ENCODE measurements at places on chromosomes 13 and 19.

DNA sequence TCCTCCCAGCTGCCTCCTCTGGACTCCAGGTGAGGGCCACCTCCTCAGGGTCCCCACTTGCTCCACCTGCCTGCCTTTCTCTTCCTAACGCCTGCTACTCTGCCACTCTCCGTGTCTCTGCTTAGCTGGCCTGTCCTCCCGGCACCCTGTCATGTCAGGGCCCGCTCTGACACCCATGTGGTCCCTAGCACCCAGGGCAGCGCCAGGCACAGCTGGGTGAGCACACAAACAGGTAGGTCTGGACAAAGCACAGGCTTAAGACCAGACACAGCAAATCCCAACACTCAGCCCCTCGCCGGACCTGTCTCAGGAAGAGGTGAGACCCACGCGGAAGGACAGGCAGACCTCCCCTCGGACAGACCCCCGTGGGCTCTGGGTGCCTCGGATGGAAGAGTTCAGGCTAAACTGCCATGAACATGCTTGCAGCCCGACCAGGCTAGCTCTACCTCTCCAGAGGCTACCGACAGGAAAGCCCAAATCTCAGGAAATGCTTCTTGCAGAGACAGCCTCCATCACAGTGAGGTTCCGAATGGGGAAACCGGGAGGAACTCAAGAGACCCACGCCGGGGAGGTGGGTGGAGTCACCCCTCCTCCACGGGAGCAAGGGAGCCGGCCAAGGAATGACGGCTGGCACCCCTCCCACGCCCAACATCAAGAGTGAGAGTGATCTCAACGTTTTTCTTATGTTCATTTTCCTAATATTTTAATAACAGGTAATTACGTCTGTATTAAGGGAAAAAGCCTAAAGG is 12.5 kb downstream of the ZNF787 start:
- no peak for DNase-seq
- H3K4me1 ChIP-seq = peaks cover 3% of the 10 kb centered on the region
- no peak overlapping the region for H3K27ac ChIP-seq

DNA sequence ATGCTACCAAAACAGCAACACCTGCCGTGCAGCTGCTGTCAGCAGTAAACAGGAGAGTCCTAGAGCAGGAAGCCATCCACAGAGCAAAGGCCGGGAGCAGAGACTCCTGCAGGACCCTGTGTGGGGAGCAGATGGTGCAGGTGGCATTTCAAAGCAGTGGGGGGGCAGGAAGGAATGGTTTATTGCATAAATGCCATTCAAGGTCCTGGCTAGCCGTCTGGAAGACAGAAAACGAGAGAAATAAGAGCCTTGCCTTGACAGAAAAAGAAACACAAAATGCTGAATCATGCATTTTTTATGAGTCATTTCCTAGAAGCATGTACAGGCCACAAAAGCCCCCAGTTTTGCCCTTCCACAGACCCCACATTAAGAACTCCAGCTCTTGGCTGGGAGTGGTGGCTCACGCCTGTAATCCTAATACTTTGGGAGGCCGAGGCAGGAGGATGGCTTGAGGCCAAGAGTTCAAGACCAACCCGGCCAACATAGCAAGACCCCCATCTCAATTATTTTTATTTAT is 5.4 kb downstream of the RSPH6A start:
- DNase-seq = peak; percentile 51
- H3K27me3 ChIP-seq = no peaks in the 10 kb centered on the region
- H3K27ac ChIP-seq = no peak overlapping the region
- H3K36me3 ChIP-seq = no peaks in the 10 kb centered on the region

DNA sequence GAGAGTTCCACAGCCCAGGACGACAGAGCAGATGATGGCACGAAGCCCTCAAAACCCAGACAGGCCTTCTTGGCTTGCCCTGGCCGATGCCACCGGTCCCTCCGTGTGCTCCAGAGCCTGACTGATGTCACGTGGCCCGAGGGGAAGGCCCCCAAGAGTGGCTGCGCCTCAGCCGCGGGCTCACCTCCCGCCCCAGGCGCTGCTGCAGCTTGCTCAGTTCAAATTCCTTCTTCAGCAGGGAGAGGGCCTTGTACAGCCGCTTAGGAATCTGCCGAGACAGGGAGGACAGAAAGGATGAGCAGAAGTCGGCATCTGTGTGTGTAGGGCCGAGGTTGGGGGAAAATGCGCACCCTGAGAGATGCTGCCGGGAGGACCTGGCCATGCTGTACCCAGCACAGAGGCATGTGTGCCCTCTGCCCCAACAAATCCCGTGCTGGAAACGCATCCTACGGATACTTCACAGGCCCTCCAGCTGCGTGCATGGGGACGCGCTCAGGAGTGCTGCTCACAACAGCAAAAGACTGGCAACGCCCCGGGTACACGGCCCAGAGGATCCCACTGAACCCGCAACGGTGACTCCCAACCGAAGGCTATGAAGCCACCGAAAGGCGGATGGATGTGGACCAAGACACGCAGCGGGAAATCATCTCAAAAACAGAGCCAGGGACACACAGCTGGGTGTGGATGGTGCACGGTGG is 12.9 kb downstream of the LONP1 start:
- H3K27ac ChIP-seq = no peak overlapping the region
- no peaks in the 10 kb centered on the region for H3K27me3 ChIP-seq
- no peak overlapping the region for H3K4me3 ChIP-seq
- DNase-seq = no peak
- H3K4me1 ChIP-seq = no peaks in the 10 kb centered on the region

DNA sequence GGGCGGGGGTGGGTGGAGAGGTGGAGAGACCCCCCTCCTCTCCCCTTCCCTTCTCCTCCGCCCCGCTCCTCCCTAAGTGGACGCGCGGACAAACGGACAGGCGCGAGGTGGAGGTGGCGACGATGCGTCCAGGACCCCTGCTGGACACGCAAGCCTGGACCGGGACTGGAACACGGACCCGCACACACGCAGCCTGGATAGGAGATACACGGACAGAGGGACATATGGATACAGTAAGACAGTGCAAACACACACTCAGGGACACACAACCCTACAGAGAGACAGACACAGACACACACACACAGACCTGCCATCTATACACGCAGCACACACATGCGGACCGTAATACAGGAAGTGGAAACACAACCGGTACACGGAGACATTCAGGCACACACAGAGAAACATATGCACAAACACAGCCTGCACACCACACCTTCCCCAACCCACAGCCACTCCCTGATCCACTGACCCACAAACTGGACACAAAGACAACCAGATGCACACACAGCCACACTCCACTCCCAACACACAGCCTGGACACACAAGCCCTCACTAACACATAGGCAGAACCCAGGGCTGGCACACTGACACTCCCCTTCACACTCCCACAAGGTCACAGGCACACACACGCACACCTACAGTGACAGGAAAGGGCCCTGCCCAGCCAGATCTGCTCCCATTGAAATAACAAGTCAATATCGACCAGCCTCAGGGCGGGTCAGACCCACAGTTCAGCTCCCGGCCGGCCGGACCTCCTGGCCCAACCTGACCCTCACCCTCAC is 696 bp upstream of the ERFL start:
- no peaks in the 10 kb centered on the region for H3K36me3 ChIP-seq
- no peak for DNase-seq
- no peak overlapping the region for H3K4me3 ChIP-seq
- no peak overlapping the region for H3K27ac ChIP-seq
- H3K4me1 ChIP-seq = peaks cover 2% of the 10 kb centered on the region

DNA sequence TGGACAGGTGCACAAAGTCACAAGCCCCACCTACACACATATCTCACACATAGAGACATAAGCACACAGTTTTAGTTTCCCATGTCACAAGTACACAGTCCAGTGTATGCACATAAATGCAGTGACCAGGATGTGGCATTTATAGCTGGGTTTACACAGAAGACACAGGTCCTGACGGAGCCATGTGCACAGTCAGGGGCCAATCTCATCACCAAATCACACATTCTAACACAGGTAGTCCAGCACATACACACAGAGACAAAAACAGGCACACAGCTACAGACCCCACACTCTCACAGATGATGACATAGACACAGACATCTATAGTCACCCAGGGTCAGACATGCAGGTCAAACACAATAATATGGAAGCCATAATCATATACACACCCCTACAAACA is 2.1 kb downstream of the NUMBL start:
- no peaks in the 10 kb centered on the region for H3K27me3 ChIP-seq
- H3K4me1 ChIP-seq = peaks cover 1% of the 10 kb centered on the region
- no peak overlapping the region for H3K4me3 ChIP-seq
- H3K27ac ChIP-seq = no peak overlapping the region

DNA sequence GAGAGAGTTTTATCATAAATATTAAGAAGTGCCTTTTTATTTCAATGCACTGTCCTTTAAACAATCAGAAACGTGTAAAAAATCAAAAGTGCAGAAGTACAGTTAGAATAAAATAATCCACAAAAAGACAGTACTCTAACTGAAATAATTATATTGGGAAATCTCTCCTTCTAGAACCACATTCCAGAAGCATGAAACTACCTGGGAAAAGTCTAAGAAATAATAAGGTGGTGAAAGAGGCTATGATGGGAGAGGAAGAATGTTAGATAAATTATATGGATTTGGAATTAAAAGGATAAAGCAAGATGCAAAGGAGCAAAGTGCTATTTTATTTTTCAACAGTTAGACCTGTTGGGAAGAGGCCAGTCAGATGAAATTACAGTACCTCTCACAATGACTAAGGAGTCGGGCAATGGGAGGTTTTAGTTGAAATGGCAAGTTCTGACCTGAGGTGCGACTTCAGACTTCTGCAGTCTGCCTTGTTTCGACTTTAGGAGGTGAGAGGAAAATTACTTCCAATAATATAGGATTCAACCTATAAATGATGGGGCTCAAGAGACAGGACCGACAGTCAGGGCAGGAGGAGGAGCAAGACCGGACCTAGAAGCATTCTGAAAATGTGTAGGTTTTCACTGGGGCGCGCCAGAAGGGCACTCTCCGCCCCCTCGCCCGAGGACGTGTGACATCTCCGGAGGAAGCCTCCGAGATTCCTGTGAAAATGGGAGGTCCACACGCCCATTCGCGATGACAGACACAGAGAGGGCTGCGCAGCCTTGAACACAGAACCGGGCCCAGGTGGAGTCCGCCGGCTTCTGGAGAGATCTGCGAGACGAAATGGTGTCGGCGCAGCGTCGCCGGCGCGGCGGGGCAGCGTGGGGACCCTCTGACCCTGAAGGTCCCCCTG is 717 bp downstream of the SPRYD7 start:
- H3K36me3 ChIP-seq = no peaks in the 10 kb centered on the region
- no peaks in the 10 kb centered on the region for H3K27me3 ChIP-seq
- peak overlapping the region; percentile 48 for H3K4me3 ChIP-seq
- no peaks in the 10 kb centered on the region for H3K4me1 ChIP-seq
- peak; percentile 86 for DNase-seq

DNA sequence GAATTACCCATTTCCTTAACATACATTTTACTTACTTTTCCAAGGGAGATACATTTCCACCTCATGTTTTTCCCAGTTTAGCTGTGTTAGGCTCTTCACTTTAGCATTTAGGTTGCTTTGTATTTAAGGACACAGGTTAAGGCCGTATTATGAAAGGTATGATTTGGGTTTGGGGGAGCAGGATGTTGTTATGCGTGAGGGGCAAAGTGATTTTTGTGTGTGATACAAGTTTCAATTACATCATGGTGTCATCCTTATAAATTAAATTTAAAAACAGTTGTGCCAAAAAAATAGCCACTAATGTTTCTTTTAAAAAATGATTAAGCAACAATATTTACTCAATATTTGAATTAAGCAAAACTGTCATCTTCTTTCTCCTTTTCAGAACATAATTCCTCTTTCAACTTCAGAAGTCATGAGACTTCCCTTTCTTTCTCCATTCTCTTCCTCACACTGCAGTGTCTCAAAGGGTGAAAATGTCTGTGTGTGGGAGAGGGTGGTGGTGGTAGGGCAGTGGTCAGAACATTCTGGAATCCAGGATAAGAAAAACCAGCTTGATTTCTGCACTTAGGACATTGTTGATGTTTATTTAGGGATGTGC is 126.2 kb downstream of the KCNRG start:
- no peaks in the 10 kb centered on the region for H3K27me3 ChIP-seq
- H3K4me3 ChIP-seq = no peak overlapping the region
- no peak for DNase-seq
- no peaks in the 10 kb centered on the region for H3K4me1 ChIP-seq
- no peaks in the 10 kb centered on the region for H3K36me3 ChIP-seq
- H3K27ac ChIP-seq = no peak overlapping the region

- no peak overlapping the region for H3K4me3 ChIP-seq
- DNase-seq = no peak
- peaks cover 4% of the 10 kb centered on the region for H3K4me1 ChIP-seq
- H3K27ac ChIP-seq = no peak overlapping the region
These were observed 37.3 kb downstream of the MBNL2 start for GRCh38 chr13:97259410-97259797.

- no peaks in the 10 kb centered on the region for H3K27me3 ChIP-seq
- H3K4me3 ChIP-seq = no peak overlapping the region
- H3K27ac ChIP-seq = no peak overlapping the region
- H3K4me1 ChIP-seq = peaks cover 2% of the 10 kb centered on the region
- no peaks in the 10 kb centered on the region for H3K36me3 ChIP-seq
These were observed 726.0 kb downstream of the DIAPH3 start for GRCh38 chr13:59437544-59438301.

- DNase-seq = no peak
- H3K27me3 ChIP-seq = no peaks in the 10 kb centered on the region
- H3K4me1 ChIP-seq = no peaks in the 10 kb centered on the region
- no peak overlapping the region for H3K27ac ChIP-seq
These were observed 3.6 kb upstream of the LIN7B start for GRCh38 chr19:49110567-49110966.

DNA sequence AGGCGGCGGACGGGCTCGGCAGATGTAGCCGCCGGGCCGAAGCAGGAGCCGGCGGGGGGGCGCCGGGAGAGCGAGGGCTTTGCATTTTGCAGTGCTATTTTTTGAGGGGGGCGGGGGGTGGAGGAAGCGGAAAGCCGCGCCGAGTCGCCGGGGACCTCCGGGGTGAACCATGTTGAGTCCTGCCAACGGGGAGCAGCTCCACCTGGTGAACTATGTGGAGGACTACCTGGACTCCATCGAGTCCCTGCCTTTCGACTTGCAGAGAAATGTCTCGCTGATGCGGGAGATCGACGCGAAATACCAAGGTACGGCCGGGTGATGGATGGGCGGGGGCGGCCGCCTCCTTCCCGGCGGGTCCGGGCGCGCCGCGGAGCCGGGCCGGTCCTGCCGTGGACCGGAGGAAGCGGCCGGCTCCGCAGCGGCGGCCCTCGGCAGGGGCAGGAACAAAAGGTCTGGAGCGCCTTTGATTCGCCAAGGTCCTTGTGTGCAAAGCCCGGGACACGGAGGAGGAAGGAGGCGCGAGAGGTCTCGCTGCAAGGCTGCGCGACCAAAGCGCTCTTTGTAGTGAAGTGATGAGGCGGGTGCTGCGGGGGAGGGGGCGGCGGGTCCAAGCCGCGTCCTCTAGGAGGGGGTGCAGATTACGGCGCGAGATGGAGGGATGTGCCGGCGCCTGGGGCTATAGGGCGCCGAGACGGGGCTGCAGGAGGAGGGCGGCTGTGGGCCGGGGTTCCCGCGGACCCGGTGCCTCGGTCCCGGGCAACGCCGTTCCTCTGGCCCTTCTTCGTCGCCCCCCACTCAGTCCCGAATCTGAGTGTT is 689 bp downstream of the ING1 start:
- no peaks in the 10 kb centered on the region for H3K4me1 ChIP-seq
- peaks cover 1% of the 10 kb centered on the region for H3K36me3 ChIP-seq
- H3K27ac ChIP-seq = peak overlapping the region; percentile 88
- H3K4me3 ChIP-seq = peak overlapping the region; percentile 98
- no peaks in the 10 kb centered on the region for H3K27me3 ChIP-seq
